ENCODE measurements at places on chromosomes 6 and 20.

DNA sequence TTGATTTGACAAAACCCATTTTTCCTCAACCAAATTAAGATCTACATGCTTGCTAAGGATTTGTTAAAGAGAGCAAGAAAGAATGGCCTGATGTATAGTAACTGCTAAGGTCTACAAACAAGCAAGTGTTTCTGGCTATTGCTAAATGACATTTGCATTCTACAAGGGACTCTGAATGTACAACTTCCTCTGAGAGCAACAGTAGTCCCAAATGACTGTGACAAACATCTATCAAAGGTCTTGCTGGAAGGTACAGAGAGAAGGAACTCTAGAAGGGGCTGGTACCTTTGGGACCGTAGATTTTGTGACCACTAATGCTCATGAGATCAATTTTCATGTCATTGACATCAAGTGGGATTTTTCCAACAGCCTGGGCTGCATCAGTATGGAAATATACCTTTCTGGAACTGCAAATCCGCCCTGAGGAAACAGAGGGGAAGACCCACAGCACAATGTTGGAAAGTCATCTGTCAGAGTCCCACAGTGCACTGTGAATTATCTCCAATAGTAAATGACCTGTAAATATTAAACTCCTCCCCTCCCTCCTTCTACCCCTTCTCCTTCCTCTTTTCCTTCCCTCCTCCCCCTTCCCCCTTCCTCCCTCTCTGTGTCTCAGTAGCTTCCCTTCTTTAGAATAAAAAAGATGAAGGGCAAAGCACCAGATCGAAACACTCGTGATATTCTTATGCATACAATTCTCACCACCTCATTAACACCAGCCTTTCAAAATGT, 15.9 kb upstream of the CPNE1 start:
- no peak for DNase-seq

DNA sequence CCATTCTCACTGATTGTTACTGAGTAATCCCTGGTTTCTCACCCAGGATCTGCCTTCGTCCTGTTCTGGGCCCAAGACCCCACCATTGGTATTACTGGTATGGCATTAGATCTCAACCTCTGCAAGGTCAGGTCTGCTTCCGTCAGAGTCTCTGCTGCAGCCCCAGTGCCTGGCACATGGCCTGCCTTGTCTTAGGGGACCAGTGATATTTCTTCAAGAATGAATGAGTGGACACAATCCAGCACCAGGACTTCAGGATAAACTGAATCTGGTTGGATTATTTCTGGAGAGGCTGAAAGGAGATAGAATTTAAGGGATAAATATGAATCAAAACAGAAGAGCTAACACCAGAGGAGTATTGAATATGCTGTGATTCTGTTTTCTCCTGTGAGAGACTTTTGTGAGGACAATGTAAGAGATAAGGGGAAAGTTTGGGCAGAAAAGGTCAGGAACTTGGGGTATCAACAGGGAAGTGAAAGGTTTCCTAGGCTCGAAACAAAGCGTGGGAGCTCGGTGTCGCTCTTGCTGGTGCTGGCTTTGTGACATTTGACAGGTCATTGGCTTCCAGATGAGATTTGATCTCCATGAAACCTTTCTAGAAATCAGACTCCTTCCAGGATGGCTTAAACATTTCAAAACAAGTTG, 53.9 kb downstream of the OSTM1 start:
- no peak for DNase-seq

GRCh38 chr6:87875781-87876180, 171.9 kb upstream of the SPACA1 start:
- DNase-seq, result no peak

- DNase-seq, result no peak
Observed at GRCh38 chr20:56855708-56856107, 226.6 kb downstream of the TFAP2C start.

GRCh38 chr6:167409694-167410093, 84.8 kb downstream of the TTLL2 start:
- no peak for DNase-seq

All from T-helper 2 cell (primary cell).